ENCODE measurements at places on chromosomes 11 and 22.

DNA sequence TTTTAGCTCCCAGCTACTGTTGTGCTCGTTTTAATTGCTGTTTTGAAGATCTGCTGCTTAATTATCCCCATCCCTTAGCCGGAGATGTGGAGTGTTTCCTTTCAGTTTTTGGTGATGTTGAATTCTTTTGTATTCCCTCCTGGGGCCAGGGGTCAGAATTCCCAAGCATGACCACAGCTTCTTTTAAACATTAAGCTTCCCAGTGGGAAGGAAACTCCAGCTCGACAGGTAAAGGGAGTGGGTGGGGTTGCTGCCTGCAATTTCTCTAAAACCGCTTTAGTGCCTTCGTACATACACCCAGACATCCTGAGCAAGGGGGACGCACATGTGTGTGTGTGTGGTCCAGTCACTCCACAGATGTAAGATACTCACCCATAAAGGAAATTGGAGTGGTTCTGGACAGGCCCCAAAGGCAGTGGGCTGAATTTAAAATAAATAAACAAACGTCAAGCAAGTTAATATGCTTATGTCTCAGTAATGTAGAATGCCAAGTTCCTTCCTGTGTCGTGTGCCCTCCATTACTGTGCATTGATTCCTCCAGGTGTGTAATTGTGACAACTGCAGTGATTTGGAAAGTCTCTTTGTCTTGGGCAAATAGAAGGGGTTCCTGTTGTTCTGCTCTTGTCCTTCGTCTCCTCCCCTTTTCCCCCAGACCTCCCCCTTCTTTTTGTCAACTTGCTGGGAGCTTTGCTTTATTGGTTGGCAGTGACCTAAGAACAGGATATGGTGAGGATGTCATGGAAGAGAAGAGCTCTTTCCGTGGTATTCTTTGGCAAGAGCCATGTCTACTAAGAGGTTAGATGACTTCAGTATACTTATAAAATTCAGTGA is 19.2 kb upstream of the ADSL start:
- no peak for DNase-seq

DNA sequence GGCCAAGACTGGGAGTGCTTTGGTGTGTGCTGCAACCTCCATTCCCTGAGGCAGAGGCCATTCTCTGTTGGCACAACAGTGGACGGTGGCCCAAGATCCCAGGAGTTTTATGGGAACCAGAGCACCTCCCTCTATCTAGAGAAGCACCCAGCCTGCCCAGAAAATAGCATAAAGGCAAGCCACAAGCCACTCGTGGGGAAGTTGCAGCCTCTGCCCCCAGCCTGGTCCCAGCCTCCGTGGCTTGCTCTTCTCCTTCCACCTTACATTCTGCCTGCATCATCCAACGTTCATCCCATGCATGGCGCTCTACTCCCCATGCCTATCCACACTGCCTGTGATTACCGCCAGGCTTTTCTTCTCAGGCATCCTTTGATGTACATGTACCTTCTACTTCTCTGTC is 15.8 kb downstream of the IL17RA start:
- no peak for DNase-seq

GRCh38 chr11:37026326-37026725 is 428.3 kb upstream of the RAG2 start:
- no peak for DNase-seq

GRCh38 chr11:65043881-65044501 is 3.0 kb downstream of the SAC3D1 start:
- DNase-seq: no peak

- DNase-seq: no peak
These were observed 115.8 kb upstream of the ASPHD2 start for GRCh38 chr22:26313291-26313690.

DNA sequence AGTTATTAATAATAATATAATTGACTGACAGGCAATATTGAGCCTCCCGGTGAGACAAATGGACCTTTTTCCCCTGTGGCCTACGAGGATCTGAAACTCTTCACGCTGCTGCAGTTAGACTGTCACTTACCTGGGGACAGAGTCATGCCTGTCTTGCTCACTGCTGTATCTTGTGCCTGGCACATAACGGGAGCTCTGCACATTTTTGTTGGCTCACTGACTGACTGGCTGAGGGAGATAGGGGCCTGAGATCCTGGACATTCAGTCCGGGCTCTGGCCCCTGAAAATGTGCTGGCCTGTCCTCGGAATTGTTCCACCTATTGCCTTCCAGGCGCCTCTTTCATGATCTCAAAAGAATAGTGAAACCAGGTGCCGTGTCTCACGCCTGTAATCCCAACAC is 743 bp upstream of the CD3D start:
- DNase-seq: no peak

GRCh38 chr11:15896026-15896425 is 460.3 kb downstream of the SOX6 start:
- no peak for DNase-seq

DNA sequence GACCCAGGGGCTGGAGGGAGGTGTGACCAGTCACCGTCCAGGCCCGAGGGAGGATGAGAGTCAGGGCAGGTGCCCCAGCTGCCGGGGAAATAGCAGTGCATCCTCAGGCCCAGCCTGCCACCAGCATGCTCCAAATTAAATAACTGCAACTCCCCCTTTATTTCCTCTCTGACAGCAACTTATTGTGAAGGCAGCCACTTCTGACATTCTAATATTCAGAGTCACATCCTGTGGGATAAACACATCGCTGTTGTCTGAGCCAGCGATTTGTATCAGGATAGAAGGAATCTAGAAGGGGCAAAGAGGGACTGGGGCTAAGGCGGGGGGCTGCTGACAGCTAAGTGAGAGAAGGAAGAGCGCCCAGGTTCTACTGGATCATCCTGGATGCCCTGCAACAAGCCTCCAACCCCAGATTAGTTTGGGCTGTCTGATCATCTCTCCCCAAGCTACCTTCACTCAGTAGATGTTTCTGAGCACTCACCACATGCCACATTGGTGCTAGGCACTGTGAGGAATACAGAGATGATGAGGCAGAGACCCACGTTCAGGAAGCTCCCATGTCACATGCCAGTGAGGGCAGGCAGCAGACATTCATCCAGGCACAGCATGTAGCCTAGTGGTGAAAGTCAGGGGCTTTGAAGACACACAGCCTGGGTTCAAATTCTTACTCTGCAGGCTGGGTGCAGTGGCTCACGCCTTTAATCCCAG is 214.1 kb downstream of the BUD13 start:
- DNase-seq: no peak

DNA sequence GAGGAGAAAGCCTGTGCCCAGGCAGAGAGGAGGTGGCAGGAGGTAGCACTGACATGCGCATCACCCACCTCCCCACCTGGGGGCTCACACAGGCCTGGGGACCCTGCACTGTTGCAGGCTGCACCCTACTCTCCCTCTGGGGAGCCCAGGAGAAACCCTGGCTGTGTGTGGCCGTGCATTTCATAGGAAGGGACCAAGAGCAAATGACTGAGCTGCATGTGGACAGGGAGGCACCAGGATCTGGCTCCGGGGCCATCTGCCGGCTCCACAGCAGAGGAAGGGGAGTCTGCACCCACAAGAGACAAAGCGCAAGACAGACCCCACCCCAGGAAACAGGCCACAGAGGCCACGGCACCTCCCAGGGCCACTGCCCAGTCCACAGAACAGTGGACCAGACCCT is 22.7 kb downstream of the BID start:
- no peak for DNase-seq

GRCh38 chr11:76064192-76064591 is 142.1 kb downstream of the WNT11 start:
- DNase-seq: no peak

DNA sequence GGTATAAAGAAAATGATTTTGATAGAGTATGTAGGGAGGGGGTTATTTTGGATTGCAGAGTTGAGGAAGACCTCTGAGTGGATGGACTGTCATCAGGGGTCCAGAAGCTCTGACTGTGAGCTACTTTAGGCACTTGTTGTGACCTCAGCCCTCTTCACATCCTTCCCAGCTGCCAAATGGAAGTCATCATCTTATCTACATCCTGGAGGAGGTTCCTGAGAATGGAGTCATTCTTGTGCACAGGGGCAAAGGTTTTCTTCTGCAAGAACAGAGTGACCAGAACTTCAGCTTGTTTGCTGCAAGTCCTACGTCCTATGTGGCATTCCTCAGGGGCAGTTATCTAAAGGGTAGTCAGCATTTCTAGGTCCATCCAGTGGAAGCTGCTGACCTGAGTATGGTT is 393.8 kb downstream of the AASDHPPT start:
- DNase-seq: no peak

DNA sequence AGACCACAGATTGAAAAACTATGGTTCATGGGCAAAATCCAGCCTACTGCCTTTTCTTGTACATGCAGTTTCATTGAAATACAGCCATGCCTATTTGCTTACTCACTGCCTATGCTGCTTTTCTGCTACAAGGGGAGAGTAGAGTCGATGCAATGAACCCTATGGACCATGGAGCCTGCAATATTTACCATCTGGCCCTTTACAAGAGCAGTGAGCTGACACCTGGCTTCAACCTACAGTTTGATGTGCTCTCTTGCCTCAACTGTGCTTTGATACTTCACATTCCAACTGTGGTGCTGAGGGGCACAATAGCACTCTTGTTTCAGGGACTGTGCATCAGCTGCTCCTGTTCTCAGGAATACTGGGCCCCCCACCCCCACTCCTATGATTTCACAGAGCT is 239.5 kb upstream of the SORL1-AS1 start:
- no peak for DNase-seq

DNA sequence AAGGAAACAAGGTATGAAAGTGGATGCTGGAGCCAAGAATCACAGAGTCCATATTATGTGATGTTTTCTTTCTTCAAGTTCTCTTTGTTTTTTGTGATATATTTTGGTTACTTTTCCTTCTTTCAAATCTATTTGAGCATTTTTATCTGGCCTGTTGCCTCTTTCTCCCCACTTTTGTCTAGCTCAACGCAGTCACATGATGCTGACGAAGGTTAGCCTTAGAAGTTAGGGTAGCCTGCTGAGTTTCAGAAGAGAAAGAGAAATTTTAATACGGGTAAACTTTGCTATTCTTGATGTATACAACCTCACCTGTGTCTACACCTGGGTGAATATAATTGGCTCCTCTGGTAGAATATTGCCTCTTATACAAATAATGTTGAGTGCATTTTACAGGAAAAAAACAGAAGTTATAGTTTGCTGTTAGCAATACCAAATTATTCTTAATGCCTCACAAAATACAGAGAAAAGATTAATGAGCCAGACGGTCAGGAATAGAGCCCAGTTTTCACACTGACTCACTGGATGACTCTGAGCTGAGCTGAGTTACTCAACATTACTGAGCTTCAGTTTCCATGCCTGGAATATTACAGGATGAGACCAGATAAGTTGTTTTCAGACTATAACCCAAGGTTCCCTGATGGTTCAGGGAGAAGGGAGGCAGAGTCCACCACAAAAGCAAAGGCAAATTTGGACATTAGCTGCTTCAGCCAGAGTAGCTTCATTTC is 161.6 kb upstream of the BDNF start:
- DNase-seq: no peak

DNA sequence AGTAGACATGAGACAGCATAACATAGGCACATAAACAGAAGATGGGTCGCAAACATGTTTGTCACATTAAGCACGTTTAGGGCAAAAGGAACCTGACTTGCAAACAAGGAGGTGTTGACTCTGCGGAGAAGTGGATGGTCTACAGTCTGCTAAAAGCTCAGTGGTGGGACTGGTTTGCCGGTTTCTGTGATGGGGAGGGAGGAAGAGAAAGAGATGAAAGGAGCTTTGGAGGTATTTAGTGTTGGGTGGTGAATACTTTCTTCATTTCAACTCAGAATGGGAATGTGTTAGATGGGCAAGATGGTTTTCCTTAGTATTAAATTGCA is 191.4 kb upstream of the SORL1-AS1 start:
- DNase-seq: no peak

GRCh38 chr11:71221201-71221600 is 31.2 kb downstream of the SHANK2 start:
- DNase-seq: no peak

- no peak for DNase-seq
These were observed 14.2 kb upstream of the OR6A2 start for GRCh38 chr11:6813656-6814055.

GRCh38 chr11:64571410-64572091 is 19.5 kb upstream of the SLC22A12 start:
- DNase-seq: no peak

- no peak for DNase-seq
These were observed 833.5 kb downstream of the KCNA4 start for GRCh38 chr11:29183301-29183700.

DNA sequence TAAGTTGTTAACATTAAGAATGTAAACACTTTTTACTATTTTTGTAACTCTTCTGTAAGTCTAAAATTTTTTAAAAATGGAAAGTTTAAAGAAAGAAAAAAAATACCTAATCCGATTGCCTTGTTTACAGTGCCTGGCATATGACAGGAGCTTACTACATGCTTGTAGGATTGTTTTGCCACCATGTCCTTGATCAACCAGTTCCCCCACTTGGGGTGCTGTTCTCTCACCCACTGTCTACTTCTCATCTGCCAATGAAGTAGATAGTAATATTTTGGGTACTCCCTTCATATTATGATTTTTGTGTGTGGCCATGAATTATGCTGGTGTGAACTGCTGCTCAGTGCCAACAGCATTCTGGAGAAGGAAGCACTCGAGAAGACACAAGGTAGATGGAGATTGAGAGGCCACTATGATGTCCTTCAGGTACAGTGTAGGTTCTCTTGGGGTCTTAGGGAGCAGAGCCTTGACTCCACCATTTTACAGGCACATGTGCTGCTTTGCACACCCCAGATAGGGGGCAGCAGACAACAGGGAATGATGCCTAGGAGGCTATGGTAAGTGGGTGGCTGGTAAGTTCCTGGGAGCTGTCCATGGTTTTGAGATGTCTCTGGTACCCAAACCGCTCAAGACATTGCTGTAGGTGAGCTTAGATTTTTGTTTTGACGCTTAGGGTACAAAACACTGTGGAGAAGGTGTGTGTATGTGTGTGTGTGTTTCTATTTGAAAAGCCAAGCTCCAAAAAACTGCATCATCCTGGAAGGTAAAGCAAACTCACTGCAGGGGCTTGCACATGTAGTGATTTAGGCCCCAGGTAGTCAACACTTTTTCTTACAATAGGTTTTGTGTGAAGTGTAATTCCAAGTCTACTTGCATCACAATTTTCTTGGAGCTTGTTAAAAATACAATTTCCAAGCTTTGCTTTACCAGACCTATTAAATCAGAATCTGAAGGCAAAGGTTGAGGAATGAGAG is 494.5 kb upstream of the LARGE1 start:
- DNase-seq: no peak

- DNase-seq: no peak
These were observed 78.1 kb downstream of the CYB5R2 start for GRCh38 chr11:7595016-7595866.
